Stimulated activated CD4-positive, alpha-beta T cell treated with anti-CD3 and anti-CD28 coated beads, Interleukin-2, amount 100 ng/mL, for 24 hours (primary cell): ENCODE measurements at places on chromosomes 4 and X.

DNA sequence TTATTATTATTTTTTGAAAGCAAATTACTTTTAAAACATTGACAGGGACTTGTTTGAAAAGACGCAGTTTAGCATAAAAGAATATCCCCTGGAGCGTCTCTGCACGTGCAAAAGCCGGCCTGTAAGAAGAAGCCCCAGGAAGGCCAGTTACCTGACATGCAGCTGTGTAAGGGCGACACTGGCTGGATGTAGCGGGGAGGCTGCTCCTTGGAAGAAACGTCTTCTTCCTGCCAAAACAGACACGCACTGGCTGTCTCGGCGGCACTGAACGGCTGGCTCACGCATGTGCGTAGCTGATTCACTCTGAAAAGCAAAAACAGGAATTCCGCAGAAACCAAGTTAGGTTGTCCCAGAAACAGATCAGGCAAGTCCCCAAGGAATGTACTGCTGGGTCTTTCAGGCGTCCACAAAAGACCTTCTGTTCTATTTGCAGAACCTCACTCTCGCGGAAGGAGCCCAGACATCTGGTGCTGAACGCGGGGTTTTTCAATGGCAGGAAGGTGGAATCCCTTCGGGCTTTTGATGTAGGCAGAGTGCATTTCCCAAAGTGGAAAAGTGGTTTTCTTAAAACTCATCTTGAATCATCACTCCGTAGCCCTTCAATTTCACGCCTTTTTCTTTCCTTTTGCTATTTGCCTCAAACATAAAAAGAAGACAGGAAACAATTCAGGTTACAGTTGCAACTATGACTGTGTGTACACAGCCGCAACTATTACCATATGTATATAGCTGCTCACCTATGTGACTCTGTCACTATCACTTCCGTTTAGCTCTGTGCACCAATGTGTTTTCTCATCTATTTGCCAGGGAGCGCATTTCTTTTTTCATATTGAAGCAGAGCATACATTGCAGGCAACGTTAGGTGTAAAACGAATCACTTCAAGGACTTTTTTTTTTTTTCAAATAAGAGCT is 38.1 kb upstream of the ARSH start:
- peak; percentile 14 for DNase-seq

DNA sequence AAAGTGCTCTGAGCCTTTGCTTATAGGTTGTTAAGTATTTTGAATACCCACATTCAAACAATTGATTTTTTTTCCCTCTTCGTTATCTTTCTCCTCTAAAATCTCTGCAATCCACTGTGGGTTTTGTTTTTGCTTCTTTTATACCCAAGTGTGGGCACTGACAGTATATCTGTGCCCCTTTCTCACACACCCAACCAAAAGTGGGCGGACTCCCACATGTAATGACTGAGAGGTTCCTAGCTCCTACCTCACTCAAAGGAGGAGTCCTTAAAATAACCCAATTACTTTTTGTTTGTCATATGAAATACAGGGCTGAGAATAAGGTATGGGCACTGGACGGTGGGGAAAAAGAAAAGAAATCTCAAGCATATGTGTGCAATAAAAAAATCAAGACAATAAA is 51.7 kb downstream of the PPARGC1A start:
- no peak for DNase-seq

DNA sequence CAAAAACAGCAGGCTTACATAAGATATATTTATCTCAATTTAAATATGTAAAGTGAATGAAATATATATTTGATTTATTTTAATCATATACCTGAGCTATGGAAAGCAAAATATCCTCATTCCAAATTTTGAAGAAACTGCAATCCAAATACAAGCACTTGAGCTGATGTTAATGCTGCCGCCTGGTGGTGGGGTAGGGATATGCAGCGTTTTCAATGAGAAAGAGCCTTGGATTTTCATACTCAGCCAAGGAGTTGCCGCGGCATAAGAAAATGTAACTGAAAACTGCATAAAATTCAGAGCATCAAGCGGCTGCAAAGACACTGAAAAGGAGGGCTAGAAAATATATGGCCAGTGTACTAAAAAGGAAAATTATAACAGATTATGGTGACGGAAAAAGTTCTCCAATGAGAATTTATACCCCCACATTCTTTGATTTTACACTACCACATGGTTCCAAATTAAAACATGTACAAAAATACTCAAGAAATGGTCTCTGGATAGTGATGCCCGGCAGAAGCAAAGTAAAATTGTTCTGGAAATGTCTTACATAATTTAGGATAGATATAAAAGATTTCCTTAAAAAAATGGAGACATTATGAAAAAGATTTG is 660.3 kb upstream of the PITX2 start:
- DNase-seq = peak; percentile 43

DNA sequence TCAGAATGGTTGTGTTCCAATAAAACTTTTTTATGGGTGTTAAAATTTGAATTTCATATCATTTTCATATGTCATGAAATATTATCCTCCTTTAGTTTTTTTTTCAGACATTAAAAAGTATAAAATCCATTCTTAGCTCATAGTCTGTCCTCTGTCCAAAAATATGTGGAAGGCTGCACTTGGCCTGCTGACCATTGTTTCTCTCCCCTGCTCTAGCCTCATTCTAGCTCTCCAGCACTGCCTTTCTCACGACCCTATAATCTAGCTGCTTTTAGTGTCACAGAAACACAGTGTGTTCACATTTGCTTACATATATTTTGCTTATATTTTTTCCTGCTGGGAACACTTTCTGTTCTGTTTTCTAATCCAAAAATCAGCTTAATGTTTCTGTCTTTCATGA is 165.0 kb upstream of the ANK2 start:
- DNase-seq = no peak

DNA sequence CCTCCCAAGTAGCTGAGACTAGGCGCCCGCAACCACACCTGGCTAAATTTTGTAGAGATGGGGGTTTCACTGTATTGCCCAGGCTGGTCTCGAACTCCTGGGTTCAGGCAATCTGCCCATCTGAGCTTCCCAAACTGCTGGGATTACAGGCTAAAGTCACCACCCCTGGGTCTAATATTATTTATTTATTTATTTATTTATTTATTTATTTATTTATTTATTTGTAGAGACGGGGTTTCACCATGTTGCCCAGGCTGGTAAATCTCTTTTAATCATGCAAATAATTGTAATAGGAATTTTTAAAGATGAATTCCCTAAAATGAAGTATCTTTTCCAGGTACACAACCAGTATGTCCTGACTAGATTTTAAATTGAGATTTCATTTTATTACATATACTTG is 761.8 kb downstream of the TRAM1L1 start:
- no peak for DNase-seq
